HL-60 (cell line): ENCODE measurements at places on chromosomes 7 and 10.

DNA sequence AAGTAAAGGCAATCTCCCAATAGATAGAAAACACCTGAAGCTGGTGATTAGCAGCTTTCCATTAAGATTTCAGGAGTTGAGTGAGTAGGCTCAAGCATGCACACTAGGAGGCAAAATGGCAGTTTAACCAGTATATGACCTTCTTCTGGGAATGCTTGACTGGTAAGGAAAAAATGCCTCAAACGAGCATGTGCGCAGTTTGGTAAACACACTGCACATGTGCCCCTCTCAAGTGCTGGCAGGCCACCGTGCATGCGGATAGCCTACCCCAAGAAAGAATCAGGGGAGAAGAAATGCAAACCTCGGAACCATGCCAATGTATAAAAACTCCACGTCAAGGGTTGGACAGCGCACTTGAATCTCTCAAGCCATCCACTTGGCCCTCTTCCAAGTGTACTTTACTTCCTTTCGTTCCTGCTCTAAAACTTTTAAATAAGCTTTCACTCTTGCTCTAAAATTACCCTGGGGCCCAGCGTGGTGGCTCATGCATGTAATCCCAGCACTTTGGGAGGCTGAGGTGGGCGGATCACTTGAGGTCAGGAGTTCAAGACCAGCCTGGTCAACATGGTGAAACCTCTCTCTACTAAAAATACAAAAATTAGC lies 98.8 kb upstream of the CDK1 start:
- DNase-seq = no peak

GRCh38 chr10:31299119-31299518 lies 19.9 kb upstream of the ZEB1 start:
- no peak for DNase-seq

DNA sequence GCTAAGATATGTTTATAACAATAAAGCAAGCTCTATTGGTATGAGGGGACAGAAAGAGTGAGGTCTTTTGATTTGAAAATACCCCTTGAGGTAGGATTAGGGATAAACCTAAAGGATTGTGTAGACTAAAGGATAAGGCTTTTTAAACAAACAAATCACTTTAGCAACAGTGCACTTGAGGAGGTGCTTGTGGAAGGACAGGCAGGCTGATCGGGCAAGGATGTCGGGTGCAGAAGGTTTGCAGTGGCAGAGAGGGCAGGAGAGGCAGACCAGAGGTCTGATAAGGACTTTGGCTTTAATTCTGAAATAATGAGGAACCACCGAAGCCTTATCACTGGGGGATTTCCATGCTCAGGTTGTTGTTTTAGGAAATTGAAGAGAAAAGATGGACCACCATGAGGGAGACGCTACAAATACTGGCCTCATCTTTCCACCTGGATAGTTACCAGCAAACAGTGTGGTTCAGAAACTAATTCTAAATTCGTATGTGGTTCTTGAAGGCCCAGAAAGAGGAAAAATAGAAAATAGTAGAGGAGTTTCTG lies 119.5 kb upstream of the KLF6 start:
- DNase-seq = no peak

GRCh38 chr7:47451851-47452205 lies 130.1 kb downstream of the TNS3 start:
- DNase-seq = no peak

GRCh38 chr10:110373059-110373458 lies 68.3 kb upstream of the SMNDC1 start:
- DNase-seq = no peak

DNA sequence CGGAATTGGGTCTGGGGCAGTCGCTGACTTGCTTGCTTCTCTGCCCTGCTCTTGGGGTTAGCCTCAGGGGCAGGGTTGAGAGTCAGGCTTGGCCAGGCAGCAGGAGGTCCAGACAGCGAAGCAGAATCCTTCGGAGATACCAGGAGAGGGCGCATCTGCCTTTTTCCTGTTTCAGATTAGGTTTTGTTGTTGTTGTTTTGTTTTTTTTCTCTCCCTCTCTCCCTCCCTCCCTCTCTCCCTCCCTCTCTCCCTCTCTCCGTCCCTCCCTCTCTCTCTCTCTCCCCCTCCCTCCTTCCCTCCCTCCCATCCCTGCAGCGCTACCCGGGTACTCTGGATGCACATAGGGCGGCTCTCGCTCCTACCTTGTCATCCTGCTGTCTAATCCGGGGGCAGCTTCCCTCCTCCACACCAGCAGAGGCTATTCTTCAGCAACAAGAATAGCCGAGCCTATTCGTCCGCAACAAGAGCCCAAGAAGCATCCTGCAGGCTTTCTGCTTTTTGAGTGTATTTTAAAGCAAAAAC lies 758 bp upstream of the OPTN start:
- DNase-seq = no peak

DNA sequence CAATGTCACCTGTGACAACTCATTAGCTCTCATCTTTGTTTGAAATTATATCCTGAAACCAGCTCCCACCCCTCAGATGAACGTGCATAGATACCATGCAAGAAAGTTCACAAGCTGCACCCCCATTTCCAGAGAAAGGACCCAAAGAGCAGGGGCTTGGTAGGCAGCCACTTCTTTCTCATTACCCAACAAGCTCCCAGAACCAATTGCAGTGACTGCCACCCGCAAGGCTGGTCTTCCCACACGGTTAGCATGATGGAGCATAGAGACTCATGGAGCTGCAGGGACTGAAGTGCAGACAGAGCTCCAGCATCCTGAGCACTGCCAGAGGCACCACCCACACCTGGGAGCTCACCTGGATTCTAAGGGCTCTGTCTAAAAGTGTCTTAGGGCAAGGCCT lies 28.5 kb downstream of the FRMPD2 start:
- no peak for DNase-seq

DNA sequence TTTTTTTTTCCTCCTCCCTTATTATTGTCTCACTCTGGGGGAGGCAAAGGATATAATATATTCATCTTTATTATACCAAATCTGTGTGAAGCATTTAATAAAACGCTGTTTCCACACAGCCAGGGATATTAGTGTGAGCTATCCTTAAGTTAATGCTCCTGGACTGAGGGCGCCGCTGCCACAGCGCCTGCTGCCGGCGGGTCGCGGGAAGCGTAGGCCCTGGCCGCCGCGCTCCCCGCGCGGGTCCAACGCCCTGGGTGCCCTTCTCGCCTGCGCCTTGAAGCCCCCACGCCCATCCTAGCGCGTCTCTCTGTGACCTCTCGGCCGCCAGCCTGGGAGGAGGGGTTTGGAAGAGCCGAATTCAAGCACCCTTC lies 9.5 kb upstream of the LBX1 start:
- no peak for DNase-seq

GRCh38 chr7:23247046-23247602 lies 549 bp downstream of the GPNMB start:
- DNase-seq = no peak
